RPMI7951 (cell line): ENCODE measurements at places on chromosomes 6 and 20.

DNA sequence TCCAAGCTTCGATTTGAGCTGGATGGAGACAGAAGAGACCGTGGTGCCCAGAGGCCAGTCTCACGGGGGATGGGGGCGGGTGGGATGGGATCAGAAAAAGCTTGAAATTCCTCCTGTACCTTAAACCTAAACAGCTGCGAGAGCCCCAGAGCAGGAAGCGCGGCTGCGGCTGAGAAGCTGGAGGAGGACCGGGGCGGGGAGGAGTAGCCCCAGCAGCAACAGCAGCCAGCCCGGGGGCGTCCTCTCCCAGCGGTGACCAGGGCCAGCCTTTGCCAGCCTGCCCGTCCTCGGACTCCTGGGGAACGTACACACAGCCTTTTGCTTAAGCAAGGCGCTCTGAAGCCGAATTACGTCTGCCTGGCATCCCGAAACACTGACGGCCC lies 17.4 kb upstream of the PRDM13 start:
- no peak for DNase-seq

- peak; percentile 65 for DNase-seq
These were observed 669.4 kb upstream of the CITED2 start for GRCh38 chr6:140043762-140044378.

GRCh38 chr6:14066782-14067406 lies 50.7 kb upstream of the CD83 start:
- peak; percentile 77 for DNase-seq

- DNase-seq = no peak
These were observed 107.6 kb upstream of the RNF24 start for GRCh38 chr20:4122926-4123325.

GRCh38 chr20:5448449-5449118 lies 131.8 kb upstream of the PROKR2 start:
- DNase-seq = peak; percentile 51
